ENCODE measurements at places on chromosomes 12 and 14. TPM values are rescaled to one million over a fixed set of nuclear protein-coding genes. Genes with fewer than 3 reads are reported as not detected.

ZDHHC22 gene
- total RNA-seq, result not detected

PLEKHG7 gene
- not detected for total RNA-seq

ACACB gene
- 23.0 TPM for total RNA-seq

SMIM41 gene
- total RNA-seq, result not detected

ITGB7 gene
- total RNA-seq, result 6.5 TPM

BMP4 gene
- 15.0 TPM for total RNA-seq

HOXC13 gene
- total RNA-seq, result 9.8 TPM

AKAP3 gene
- 1.4 TPM for total RNA-seq

GAS2L3 gene
- total RNA-seq, result 4.3 TPM

SUPT16H gene
- total RNA-seq, result 44.6 TPM

CMA1 gene
- 2.2 TPM for total RNA-seq

GRCh38 chr12:128114485-128114884, 152.5 kb upstream of the TMEM132C start:
- DNase-seq, result no peak

GRCh38 chr12:51890511-51891171, 2.7 kb downstream of the ANKRD33 start:
- peak; percentile 81 for DNase-seq

DNA sequence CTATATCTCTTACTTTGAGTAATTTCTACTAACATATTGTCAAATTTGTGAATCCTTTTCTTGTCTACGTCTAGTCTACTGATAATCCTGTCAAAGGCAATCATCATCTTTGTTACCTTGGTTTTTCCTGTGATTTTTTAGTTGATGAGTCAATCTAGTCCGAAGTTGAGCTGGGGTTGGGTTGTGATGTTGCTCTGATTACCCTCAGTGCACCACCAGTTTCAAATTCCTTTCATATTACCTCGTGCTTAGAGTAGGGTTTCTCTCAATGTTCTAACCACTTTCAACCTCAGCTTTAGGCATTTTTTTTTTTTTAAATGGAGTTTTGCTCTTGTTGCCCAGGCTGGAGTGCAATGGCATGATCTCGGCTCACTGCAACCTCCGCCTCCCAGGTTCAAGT, 186.8 kb downstream of the BTG1 start:
- DNase-seq, result no peak

GRCh38 chr14:94269156-94269555, 23.9 kb downstream of the SERPINA10 start:
- DNase-seq, result no peak

DNA sequence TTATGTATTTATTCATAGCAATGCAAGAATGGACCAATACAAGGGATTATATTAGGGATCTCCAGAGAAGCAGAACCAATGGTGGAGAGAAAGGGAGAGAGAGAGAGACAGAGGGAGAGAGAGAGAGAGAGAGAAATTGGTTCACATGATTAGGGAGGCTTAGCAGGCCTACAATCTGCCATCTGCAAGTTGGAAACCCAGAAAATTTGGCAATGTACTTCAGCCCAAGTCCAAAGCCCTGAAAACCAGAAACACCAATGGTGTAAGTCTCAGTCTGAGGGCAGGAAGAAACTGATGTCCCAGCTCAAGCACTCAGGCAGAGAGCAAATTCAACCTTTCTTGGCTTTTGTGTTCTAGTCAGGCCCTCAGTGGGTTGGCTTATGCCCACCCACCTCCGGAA, 48.7 kb upstream of the CMKLR1 start:
- no peak for DNase-seq

DNA sequence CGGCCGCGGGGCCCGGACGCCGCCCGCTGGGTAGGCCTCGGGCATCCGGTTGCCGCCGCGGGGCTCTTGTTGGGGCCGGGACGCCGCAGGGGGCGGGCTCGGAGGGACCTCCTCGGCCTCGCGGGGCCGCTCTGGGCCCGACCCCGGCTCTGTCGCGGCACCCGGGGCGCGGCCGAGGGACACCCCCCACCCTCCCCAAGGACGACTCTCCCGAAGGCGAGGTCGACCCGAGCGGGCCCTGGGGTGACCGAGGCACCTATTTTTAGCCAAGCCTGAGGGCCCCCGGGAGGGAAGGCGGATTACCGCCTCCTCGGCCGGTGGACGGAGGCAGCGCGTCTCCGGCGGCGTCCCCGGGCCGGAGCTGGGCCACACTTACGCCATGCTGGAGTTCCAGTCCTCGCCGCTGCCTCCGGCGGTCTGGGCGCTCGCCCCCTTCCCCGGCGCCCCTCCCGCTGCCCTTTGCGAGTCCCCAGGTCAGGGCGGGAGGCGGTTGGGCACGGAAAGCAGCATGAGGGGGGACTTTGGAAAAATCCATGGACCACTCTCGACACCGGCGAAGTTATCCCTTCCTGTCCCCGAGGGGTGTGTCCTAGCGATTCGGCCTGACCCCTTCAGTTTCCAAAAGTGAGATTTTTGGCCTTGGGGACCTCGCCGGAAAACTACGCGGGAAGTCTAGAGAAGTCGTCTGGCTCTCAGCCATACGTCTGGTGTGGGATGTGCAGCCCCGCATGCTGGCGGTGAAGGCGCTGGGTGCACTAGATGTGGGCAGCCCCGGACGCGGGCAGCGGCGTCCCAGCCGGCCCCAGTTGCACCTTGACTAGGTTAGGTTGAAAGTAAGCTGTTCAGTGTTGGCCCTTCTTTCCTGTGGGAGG, 699 bp downstream of the KTN1 start:
- DNase-seq, result peak; percentile 88

GRCh38 chr14:73887694-73888459, 1.2 kb downstream of the ZNF410 start:
- no peak for DNase-seq

DNA sequence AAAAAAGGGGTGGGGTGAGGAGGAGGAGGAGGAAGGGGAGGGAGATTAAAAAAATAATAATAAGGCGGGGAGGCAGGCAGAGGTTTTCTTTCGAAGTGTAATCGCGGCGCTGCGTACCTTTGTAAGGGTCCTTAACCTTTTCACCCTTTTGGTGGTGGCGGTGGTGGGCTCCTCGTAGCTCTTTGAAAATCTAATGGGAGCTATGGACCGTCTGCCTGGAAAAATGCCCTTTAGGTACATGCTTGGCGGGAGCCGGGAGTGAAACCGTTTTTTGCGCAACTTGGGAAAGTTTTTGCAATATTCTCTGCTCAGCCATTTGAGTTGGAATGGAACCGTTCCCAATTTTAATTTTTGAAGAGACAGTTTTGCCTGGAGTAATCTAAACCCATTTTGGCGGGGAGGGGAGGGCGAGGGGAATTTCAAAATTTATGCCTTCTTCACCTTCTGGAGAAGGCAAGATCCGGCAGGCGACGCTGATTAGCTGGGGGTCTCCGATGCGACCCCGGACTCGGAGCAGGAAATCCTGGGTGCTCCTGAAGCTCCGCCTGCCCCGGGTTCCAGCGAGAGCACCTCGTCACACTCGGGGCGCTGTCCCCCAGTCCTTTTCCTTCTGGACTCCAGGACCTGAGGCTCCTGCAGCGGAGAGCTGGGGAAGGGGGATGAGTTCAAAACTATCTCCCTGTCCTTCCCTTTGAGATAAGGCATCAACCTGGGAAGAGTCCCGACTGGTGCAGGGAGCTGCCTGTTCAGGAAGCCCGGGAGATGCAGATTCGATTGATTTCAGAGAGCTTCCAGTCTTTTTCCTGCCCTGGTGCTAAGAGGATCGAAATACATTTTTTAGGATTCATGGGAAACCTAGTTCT, 74.6 kb upstream of the TBX5 start:
- no peak for DNase-seq

GRCh38 chr14:106038263-106038662, 511.9 kb downstream of the TMEM121 start:
- no peak for DNase-seq

- no peak for DNase-seq
Measured at GRCh38 chr14:32633224-32633859, 304.2 kb downstream of the AKAP6 start.

DNA sequence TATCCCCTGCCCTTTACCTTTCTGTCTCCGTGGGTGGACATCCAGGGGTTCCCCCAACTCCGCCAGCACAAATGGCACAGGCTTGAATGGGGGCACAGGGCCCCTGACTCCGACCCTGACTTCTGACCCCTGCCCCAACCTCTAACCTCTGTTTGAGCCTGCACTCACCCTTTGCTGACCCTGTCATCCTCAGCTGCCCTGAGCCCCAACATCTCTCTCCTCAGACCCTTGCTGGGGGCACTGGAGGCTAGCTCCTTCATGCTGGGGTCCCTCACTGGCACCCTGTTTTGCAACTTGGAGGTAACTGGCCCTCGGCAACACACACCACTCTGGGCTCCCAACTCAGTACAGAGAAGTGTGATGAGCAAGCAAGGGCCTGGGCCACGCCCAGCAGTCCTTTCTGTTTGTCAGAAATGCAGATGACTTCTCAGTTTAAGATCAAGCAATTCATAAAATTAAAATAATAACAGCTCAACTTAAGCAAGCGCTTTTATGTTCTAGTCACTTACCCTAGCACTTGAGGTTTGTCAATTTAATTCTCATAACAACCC, 2.1 kb downstream of the IFI27 start:
- DNase-seq, result no peak

- no peak for DNase-seq
Measured at GRCh38 chr14:67505254-67505653, 16.7 kb upstream of the TMEM229B start.

DNA sequence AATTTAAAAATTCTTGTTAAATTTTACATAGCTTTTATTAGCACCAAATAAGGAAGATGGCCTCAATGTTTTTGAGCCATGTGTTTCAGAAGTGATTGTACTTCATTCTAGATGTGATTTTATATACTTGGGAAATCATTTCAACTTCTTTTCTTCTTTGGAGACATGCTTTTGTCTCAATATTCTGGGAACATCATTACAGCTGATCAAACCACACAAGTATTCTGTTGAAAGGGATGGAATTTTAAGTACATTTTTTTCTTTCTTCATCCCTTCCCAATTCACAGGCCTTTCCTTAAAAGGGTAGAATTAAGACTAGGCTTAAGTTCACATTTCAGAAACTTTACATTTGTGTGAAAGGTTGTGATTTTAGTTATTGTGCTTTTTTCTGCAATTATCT, 66.4 kb downstream of the PAPOLA start:
- DNase-seq, result no peak

DNA sequence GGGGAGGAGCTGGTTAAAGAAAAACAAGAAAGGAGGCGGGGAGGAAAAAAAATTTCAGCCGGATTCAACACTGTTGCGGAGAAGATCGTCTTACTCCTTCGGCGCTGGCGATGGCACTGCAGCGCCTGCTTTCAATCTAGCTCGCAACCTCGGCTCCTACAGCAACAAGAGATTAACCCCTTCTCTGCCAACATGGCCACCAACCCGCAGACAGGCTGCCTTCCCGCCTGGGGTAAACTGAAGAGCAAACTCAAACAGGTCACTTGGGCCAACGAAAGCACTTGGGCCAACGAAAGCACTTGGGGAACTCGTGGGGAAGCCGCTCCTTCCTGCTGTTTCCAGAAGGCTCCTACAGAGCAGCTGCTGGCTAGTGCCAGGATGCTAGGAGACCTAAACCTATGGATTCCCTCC, 73.7 kb downstream of the CIT start:
- DNase-seq, result no peak

DNA sequence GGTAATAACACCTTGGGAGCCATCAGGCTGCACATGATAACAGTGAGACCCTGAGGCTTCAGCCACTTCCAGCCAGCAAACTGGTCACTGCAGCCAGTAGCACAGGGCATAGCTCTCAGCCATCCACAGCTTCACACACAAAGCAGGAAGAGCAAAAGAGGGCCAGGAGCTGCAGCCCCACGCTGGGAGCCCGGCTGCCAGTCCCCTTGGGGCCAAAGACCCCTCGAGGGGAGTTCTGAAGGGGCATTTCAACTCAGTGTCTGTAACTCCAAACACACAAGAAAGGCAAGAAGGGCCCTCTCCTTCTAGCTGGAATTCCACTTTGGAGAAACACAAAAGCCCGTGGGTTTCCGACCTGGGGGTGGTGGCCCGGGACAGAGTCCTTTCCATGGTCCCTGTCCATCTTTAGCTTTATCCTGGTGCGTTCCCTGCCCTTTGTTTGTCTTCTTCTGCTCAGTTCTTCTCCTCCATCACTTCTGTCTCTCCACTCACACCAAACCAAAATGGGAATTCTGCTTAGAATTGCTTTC, 151.8 kb upstream of the FKBP4 start:
- peak; percentile 69 for DNase-seq

DNA sequence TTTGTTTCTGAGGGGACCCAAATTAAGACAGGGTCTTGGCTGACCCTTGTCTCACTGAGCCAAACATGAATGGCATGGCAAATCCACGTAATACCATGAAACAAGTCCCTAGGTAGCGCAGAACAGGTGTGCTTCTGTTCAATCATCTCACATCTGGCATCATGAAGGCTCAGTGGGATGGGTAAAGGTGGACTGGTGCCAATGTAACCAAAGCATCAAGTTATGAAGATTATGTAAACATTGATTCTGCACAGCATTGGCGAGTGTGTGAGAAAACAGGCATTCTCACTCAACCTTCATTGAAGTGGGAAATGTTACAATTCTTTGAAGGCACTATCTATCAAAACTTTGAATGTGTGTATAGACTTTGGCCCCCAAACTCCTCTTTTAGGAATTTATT, 41.9 kb downstream of the PTGER2 start:
- no peak for DNase-seq

DNA sequence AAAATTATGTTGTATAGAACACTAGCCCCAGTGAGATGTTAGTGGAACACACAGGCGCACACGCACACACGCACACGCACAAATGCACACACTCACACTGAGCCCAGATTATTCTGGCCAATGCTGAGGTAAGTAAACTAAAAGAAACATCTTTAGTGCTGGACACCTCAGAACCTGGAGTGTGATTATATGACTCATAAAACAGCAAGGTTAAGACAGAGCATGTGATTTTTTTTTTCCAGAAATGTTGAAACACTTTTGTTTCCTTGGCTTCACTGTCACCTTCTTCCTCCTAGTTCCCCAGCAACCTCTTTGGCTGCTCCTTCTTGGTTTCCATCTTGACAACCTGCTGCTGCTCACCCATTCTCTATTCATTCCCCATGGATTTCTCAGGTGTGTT, 141.0 kb upstream of the ALG10B start:
- no peak for DNase-seq

DNA sequence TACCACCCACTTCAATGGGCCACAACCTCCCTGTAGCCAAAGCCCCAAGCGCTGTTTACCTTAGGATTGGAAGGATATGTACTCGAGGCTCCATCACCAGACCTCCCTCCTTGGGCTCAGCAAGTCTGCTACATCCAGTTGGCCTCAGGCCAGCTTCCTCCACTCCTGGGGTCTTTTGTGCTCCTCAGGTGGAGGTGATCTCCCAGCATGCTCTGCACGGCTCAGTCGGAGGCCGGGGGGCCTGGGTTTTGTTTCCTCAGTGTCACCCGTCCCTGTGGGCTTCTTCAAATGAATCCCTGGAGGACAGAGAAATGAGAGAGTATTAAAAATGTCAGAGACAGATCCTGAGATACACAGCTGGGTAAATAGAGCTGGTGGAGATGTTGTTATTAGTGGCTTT, 723.1 kb upstream of the TBX3 start:
- DNase-seq, result no peak
